ENCODE measurements at places on chromosomes 6 and 20.

DNA sequence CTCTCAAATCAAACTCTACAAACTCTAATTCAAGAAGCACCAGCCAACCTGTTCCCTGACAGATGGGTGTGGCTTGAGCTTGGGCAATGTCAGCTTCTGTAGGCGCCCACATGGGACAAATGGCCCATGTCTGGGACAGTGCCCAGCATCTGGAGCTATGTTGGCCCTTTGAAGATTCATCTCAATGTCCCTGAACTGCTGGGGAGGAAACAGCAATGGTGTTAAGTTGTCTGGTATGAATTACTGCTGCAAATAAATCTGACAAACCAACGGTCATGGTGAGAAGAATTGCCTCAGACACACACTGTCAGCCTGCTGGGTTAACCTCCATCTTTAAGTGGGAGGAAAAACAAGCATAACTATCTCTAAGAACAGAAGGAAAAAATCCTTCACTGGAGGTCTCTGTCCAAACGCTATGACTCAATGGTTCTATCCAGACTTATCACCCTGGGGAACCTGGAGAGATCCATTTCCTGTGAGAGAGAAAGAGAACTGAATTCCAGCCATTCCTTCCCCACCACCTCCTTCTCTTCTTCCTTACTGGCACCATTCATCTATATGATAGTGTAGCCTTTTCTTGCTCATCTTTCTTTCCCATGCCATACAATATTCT, 274.9 kb downstream of the CDH26 start:
- DNase-seq, result no peak

GRCh38 chr6:10395704-10396546, 18.9 kb downstream of the TFAP2A start:
- DNase-seq, result no peak

DNA sequence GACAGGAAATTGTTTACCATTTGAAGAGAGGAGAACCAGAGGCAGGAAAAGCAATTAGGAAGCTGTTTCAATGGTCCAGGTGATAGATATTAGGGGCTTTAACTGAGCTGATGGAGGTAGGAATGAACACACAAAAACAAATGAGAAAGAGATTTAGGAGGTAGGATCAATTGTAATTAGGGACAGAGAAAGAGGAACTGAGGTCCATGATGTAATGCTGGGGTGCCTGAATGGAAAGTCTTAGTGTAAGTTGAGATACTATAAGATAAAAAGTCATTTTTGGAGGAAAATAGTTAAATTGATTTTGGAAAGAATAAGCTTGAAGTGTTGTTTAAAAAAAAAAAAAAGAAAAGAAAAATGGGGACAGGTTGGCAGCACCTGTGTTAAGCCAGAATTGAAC, 58.5 kb upstream of the B3GAT2 start:
- no peak for DNase-seq

DNA sequence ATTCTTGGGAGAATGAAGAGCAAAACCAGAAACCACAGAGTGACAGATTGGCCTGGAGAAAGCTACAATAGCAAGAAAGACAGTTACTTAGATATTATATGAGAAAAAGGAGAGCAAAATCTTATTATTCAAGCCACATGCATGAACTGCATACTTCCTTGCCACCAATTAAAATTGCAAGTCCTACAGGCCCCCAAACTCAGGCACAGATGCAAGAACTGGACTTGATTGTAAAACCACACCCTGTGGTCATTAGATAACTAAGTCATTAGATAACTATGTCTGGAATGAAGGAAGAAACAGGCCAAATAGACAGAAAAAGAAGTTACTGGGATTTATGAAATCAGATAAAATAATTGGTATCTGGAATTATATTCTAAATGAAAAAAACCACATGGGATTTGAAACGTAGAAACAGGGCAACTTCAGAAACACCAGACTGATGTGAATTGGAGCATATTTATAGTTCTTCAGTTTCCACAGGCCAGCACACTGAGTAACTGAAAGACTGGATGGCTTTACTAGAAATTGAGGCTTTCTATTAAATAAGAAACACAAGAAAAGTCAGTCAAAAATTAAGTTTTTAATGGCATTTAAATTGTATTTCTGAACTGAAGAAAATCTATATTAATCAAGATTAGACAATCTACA, 49.4 kb upstream of the CARMIL1 start:
- no peak for DNase-seq

- DNase-seq, result no peak
Measured at GRCh38 chr6:34381081-34381480, 11.4 kb downstream of the NUDT3 start.

- DNase-seq, result no peak
Measured at GRCh38 chr6:67219346-67219745, 1415.7 kb upstream of the ADGRB3 start.

- DNase-seq, result no peak
Measured at GRCh38 chr6:15363523-15364400, 117.9 kb downstream of the JARID2 start.

GRCh38 chr20:13348311-13349234, 127.5 kb downstream of the ISM1 start:
- no peak for DNase-seq

Data from stimulated activated CD4-positive, alpha-beta T cell treated with anti-CD3 and anti-CD28 coated beads, Interleukin-12 subunit alpha, Interleukin-12 subunit beta, amount 100 ng/mL, for 48 hours (primary cell).